ENCODE measurements at places on chromosomes 6 and 20. TPM values are rescaled to one million over a fixed set of nuclear protein-coding genes. Genes with fewer than 3 reads are reported as not detected.

DNA sequence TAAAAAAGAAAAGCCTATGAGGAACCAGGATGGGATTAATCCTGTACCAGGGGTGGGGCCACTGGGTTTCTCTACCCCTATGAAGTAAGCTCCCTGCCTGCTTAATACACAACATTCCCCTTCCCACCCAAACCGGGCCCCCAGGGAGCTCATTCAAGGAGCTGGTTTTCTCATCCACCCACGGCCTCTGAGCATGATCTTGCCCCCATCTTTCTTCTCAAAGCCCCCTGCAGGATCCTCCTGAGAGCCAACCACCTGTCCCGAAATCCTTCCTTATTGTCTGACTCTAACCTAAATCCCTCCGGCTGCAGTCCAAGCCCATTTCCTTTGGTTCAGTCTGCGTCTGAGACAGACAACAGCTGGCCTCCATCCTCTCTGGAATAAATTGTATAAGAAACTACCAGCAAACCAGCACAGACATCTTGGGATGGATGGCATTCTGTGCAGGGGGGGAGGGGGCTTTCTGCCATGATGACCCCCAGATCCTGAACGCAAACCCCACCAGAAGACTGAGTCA, 21.0 kb downstream of the KCNK5 start:
- DNase-seq = no peak

- no peak for DNase-seq
Measured at GRCh38 chr6:105184921-105185320, 5.1 kb upstream of the POPDC3 start.

DNA sequence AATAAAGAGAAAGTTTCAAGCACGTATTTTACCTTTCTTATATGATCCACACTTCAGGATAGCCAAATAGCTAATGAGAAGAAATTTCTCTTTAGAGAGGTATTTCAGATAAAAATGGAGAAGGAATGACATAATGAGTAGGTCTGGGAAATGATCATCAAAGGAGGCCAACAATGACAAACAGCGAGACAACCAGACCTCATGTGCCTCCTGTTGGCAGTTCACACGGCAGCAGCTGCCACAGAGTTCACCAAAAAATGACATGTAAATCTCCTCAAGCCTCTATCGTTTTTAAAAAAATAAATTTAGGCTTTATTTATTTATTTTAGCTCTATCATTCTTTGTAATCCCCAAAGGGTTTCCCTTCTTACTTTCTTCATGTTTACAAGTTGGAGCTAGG, 47.7 kb downstream of the SLC2A12 start:
- DNase-seq = no peak

DNA sequence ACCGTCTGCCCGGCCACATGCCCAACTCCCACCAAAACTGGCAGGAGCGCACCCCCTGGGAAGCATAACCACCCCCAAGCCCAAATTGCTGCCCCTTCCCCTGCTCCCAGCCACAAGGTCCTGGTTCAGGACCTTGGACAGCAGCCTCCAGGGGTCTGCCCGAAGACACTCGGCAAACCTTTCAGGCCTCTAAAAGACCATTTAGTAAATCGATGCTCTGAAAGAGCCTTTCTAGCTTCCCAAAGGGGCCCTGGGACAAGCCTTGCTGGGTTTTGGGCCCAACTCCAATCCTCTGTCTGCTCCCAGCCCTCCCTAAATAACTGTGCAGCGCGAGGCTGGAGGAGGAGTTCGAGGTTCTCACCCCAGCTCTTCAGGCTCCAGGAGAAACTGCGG, 30.5 kb downstream of the GRM4 start:
- peak; percentile 43 for DNase-seq

Gene DUSP15
- total RNA-seq = 0.61 TPM

Gene DYNLT2
- 7.5 TPM for total RNA-seq

Gene C20orf144
- 0.31 TPM for total RNA-seq

Gene NMBR
- total RNA-seq = not detected

All from OCI-LY7 (cell line).